Stimulated activated CD8-positive, alpha-beta memory T cell treated with anti-CD3 and anti-CD28 coated beads, Interleukin-4, amount 100 ng/mL, for 1 hour (primary cell): ENCODE measurements at places on chromosomes 5 and 9.

GRCh38 chr9:137297966-137298365 is 4.1 kb downstream of the NRARP start:
- no peak for DNase-seq

GRCh38 chr9:75823151-75823550 is 67.3 kb upstream of the PCSK5 start:
- no peak for DNase-seq

DNA sequence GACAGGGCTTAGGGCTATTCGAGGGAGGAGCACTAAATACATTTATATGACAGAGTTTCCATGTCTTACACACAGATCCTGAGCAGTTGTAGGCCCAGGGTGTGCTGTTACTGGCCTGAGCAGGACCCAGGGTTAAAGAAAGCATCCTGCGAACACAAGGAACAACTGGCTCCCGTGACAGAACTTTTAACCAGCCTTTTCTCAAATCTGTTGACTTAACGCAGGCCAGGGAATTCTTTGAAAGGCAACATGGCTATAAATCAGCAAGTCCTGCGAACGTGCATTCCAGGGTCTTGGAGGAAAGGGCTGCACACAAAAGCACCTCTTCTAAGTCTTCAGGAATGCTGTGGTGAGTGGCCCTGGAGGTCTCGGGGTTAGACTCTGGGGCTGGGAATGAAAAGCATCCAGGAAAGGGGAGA is 45.2 kb upstream of the ANKRD55 start:
- no peak for DNase-seq

DNA sequence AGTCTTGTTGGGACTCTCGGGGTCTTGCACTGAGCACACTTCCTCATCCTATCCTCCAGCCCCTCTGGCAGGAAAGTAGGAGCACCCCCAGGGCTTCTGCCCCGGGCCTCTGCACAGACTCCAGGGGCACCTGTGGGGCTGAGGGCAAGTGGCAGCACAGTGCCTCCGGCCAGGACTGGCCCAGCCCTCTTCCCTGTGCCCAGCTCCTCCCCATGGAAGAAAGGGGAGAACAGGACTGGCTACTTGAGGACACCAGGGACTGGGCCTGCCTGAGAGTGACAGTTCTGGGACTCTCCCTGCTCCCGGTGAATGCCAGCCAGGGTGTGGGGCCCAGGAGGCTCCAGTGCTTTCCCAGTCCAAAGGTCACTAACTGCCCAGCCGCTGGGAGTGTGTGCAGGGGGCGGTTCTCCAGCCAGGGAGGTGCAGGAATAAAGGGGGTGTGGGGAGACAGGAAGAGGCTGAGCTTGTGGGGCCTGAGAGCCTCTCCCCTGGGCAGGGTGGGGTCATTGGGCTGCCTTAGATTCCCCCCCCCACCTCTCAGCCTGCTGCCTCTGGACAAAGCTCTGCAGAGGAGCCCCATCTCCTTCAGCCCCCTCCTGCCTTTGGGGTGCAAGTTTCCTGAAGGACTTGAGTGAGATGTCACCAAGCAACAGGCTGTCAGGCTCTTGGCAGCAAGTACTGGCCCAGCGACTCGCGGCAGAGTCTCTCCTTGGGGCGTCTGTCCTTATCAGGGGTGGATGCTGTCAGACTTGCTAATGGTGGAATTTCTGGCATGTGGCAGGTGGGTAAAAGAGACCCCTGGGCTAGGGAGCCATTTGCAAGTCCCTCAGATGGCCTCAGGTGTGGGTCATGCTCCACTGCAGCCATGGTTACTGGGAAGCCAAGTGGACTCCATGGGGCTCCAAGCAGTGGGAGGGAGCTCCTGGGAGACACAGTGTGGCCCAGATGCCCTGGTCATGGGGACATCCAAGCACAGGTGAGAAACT is 19.1 kb upstream of the JADE2 start:
- no peak for DNase-seq

GRCh38 chr9:77133011-77133410 is 44.3 kb upstream of the VPS13A start:
- no peak for DNase-seq

DNA sequence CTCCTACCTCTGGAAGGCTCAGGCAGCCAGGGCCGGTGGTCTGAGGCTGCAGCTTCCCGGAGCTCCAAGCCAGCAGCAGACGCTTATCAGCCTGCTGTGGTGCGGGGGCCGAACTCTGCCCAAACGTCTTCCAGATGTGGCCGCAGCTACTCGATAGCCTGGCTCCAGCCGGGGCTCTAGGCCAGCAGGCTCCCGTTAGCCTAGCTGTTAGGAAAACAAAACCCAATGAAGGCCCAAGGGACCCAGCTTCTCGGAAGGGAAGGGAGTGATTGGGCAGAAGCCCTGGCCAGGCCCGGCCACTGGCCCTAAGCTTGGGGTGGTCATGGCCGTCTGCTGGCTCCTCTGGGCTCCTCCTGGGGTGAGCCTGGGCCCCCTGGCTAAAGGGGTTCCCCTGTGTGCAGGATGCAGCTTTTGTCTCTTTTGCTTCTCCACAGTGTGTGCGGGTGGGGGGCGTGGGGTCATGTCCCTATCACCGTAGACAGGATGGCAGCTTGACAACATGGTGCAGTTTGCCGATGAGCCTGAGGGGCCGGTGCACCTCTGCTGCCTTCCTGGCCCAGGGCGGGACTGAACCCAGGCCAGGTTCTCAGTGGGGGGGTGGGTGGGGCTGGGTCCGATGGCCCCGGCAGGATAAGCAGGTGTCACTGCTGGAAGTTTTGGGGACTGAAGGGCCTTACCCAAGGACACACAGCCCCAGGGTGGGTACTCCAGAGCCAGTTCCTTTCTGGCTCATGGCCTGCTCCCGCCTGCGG is 18.7 kb downstream of the MYMK start:
- no peak for DNase-seq

DNA sequence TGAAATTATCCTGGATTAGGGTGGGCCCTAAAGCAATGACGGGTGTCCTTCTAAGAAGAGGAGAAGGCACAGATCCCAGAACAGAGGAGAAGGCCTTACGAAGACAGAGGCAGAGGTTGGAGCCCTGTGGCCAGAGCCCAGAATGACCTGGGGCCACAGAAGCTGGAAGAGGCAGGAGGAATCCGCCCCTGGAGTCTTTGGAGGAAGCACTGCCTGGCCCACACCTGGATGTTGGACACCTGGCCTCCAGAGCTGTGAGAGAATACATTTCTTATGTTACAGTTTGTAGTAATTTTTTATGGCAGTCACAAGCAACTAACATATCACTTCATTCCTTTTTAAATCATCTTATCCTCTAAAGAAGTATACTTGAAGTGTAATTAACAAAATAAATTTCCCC is 8.5 kb downstream of the MRPL36 start:
- DNase-seq: no peak

- DNase-seq: no peak
These were observed 74.7 kb upstream of the UNC5A start for GRCh38 chr5:176735383-176736265.

DNA sequence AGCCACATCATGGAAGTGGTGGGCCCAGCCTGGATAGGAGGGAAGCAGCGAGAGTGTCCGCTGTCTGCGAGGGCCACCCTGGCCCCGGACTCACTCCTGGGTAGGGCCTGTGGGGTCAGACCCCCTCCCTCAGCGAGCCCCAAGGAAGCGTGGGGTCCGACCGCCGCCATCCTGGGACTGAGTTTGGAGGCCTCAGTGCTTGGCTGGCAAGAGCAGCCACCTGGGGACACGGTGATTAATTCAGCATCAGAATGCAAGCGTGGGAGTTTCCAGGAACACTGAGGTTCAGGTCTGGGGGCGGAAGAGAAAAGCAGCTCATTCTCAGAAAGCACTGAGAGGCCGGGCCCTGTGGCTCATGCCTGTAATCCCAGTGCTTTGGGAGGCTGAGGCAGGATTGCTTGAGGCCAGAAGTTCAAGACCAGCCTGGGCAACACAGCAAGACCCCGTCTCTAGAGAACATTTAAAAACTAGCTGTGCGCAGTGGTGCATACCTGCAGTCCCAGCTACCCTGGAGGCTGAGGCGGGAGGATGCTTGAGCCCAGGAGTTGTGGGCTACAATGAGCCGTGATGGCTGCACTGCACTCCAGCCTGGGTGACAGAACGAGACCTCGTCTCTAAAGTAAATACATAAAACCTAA is 18.3 kb upstream of the CAMSAP1 start:
- no peak for DNase-seq

GRCh38 chr5:72144762-72145161 is 37.5 kb downstream of the MAP1B start:
- DNase-seq: no peak
